T-helper 17 cell (primary cell): ENCODE measurements at places on chromosomes 6 and 20. TPM values are rescaled to one million over a fixed set of nuclear protein-coding genes. Genes with fewer than 3 reads are reported as not detected.

DNA sequence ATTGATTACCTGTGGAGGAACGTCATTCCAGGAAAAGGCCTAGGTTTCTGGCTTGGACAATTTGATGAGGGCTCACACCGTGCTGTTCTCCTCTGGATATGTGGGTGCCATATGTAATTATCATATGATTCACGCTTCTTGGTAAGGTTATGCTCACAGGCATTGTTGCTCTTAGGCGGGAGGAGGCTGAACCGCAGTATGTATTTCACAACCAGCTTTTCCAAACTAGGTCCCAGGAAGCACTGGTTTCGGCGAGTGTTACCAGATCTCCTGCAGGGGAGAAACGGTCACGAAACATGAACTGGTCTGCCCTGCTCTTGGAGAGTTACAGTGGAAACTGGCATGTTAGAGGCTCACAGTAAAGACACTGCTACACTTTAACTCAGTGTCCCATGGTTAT is 793 bp upstream of the FAM50B start:
- no peak for DNase-seq
- H3K27ac ChIP-seq: peak overlapping the region; percentile 80
- peak overlapping the region; percentile 76 for H3K4me3 ChIP-seq
- no peaks in the 10 kb centered on the region for H3K36me3 ChIP-seq
- H3K4me1 ChIP-seq: peaks cover 25% of the 10 kb centered on the region

- no peaks in the 10 kb centered on the region for H3K27me3 ChIP-seq
- H3K4me1 ChIP-seq: peaks cover 5% of the 10 kb centered on the region
- H3K36me3 ChIP-seq: peaks cover 5% of the 10 kb centered on the region
- no peak overlapping the region for H3K27ac ChIP-seq
- H3K4me3 ChIP-seq: no peak overlapping the region
- no peak for DNase-seq
Measured at GRCh38 chr20:10580700-10581099, 93.1 kb downstream of the JAG1 start.

- H3K27ac ChIP-seq: no peak within 1 kb of the TSS
- no peak within 1 kb of the TSS for H3K4me3 ChIP-seq
- no peak for DNase-seq
- H3K36me3 ChIP-seq: peaks cover 2% of the 10 kb centered on the region
Measured at GRCh38 chr20:56247954-56248782, at the start of gene MC3R. TSS of gene MC3R (plus strand) at chr20:56248732. CDS start at chr20:56248844, 112 bp downstream.

GRCh38 chr6:73353636-73354593 is at the start of gene DPPA5:
TSS of gene DPPA5 (minus strand) at chr6:73354276. CDS start at chr6:73354225, 51 bp downstream.
- H3K4me3 ChIP-seq: no peak within 1 kb of the TSS
- H3K36me3 ChIP-seq: no peaks in the 10 kb centered on the region

- H3K4me3 ChIP-seq: no peak overlapping the region
- peaks cover 4% of the 10 kb centered on the region for H3K27me3 ChIP-seq
- H3K27ac ChIP-seq: no peak overlapping the region
- DNase-seq: no peak
Measured at GRCh38 chr6:116400328-116400727, 29.6 kb downstream of the DSE start.

DNA sequence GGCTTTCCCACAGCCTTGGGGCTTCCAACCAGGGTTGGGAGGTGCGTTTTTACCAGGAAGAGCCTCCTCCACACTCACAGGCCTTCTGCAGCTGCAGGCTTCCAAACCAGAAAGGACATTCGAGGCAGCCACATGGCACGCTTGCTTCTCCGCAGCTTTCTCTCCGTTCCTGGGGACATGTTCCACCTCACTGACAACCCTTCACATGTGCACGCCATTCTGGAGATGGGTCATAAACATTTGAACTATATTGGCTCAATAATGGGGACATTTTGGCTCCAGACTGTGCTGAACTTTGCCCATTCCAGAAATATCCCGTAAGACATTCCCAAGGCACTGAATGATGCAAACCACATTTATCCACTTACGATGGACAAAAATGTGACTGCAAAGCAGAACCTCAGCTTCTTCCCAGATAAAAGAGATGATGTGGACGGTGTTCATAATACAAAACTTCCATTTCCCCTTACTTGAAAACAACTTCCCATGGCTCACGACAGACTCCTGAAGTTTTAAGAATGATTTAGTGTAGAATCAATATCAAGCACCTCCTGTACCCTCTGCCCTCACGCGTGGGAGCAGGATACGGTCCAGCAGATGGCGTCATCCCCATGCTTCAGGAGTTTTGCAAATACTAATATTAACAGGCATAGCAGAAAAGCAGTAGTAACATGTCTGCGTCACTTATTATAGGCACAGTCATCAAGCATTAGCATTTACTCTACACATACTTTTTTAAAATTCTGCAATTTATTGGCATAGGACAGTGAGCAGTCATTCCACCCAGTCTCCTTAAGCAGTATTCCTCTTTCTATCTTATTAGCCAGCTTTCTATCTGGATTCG is 25.4 kb upstream of the FOXF2 start:
- H3K27ac ChIP-seq: no peak overlapping the region
- peaks cover 5% of the 10 kb centered on the region for H3K4me1 ChIP-seq
- peaks cover 62% of the 10 kb centered on the region for H3K27me3 ChIP-seq
- H3K36me3 ChIP-seq: no peaks in the 10 kb centered on the region
- DNase-seq: no peak
- H3K4me3 ChIP-seq: no peak overlapping the region

DNA sequence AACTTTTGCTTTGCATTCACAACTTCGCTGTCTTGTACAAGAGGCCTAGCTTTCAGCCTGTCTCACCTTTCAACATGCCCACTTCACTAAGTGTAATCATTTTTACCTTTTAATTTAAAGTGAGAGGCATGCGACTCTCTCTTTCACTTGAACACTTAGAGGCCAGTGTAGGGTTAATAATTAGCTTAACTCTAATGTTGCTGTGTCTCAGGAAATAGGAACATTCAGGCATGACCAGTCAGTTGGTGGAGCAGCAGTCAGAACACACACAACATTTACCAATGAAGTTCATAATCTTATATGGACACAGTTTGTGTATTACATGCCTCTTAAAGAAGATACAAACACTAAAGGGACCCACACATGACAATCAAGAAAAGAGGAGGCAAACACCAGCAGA is 47.6 kb downstream of the HTR1B start:
- no peaks in the 10 kb centered on the region for H3K27me3 ChIP-seq
- no peak overlapping the region for H3K27ac ChIP-seq
- H3K36me3 ChIP-seq: no peaks in the 10 kb centered on the region
- DNase-seq: no peak

Gene SIM1
- not detected for total RNA-seq

Gene VGLL2
- total RNA-seq: not detected

DNA sequence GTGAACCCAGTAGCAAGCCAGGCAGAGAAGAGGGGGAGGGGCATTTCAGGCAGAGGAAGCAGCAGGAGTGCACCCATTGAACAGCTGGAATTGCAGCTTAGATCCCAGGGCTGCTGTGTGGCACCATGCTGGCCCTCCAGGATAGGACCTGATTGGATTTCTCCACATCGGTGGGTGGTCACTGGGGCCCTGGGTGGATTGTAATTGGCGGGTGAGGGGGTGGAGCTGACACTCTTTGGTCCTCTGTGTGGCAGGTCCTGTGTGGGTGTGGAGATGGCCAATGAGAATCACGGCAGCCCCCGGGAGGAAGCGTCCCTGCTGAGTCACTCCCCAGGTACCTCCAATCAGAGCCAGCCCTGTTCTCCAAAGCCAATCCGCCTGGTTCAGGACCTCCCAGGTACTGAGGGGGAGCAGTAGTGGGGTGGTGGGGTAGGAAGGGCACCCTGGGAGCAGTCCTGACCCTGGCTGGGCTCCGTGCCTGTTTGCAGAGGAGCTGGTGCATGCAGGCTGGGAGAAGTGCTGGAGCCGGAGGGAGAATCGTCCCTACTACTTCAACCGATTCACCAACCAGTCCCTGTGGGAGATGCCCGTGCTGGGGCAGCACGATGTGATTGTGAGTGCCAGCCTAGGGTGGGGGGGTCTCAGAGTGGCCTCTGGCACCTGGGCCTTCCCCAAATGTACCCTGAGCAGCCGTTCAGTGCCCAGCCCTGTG is 4.4 kb downstream of the PCIF1 start:
- H3K4me3 ChIP-seq: no peak overlapping the region
- no peak for DNase-seq
- peaks cover 8% of the 10 kb centered on the region for H3K36me3 ChIP-seq
- H3K27me3 ChIP-seq: no peaks in the 10 kb centered on the region
- peaks cover 27% of the 10 kb centered on the region for H3K4me1 ChIP-seq
- peak overlapping the region; percentile 92 for H3K27ac ChIP-seq

DNA sequence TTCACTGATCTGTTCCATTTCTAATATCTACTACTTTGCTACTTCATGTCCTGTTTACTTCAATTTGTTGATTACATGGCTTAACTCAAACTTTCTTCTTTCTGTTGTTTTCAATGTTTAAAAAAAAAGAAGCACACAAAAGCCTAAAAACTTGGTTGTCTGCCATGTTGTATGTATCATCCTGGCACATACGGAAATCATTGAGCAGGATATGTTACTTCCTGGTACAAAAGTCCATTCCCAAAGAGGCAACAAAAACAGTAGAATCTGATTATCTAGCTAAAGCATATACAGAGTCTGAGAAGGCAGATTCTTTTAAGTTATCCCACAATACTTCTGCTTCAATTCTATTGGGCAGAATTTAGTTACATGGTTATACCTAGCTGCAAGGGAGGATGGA is 14.5 kb upstream of the COL12A1 start:
- H3K4me1 ChIP-seq: no peaks in the 10 kb centered on the region
- no peak for DNase-seq
- peaks cover 79% of the 10 kb centered on the region for H3K27me3 ChIP-seq
- peaks cover 3% of the 10 kb centered on the region for H3K36me3 ChIP-seq
- H3K27ac ChIP-seq: no peak overlapping the region

DNA sequence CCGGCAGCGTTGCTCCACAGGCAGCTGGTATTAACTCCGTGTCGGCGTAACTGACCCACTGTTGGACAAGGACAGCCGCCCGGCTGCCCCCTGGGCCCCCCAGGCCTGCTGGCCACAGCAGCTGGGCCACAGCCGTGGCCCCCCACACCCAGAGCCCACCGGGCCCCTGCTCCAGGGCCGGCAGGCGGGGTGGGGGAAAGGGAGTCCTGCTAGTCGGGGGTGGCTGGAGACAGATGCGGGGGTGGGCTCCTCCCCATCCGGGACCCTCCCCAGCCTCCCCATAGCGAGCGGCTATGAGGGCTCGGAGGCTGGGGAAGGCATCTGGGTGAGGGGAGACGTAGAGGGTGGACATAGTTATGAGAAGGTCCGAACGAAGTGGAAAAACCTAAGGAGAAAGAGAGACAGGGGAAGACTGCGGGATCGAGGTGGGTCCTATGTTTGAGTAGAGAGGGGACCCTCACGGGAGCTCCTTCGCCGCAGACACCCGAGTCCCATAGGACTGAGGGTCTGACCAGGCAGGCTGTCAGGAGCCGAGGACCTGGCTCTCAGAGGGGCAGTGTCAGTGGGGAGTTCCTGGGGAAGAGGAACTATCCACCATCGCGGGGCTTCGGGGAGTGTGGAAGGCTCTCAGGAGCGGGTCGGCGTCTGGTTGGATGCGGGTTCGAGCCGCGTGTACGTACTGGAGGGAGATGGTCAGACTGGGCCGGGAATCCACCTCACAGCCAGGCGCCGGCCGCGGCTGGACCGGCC is 511 bp downstream of the VARS1 start:
- H3K27ac ChIP-seq: peak overlapping the region; percentile 98
- H3K4me1 ChIP-seq: peaks cover 36% of the 10 kb centered on the region
- H3K27me3 ChIP-seq: no peaks in the 10 kb centered on the region
- H3K4me3 ChIP-seq: peak overlapping the region; percentile 95
- H3K36me3 ChIP-seq: peaks cover 8% of the 10 kb centered on the region

Gene RSPH4A
- 0.67 TPM for total RNA-seq

Gene GSTA3
- total RNA-seq: not detected

Gene OR2J3
- not detected for total RNA-seq

Gene ZSCAN26
- 14.9 TPM for total RNA-seq
